ENCODE measurements at places on chromosomes 12 and 14.

DNA sequence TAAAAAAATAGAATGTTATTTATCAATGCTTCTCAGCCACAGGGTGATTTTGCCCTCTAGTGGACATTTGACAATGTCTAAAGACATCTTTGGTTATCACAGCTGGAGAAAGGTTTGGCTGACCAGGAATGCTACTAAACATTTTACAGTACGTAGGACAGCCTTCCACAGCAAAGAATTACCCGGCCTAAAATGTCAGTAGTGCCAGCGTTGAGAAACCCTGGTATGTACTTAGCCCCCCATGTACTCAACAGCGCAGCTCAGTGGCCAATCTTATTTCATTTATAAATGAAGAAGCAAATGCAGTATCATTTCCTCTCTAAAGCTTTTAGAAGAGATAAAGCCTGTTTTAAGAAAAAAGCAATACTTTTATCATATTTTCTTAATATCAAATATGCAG, 5.8 kb downstream of the MARK3 start:
- DNase-seq = no peak
- no peaks in the 10 kb centered on the region for H3K27me3 ChIP-seq
- H3K4me1 ChIP-seq = peaks cover 70% of the 10 kb centered on the region

GRCh38 chr12:120376416-120376815, 7.5 kb upstream of the MSI1 start:
- H3K36me3 ChIP-seq = no peaks in the 10 kb centered on the region
- peaks cover 39% of the 10 kb centered on the region for H3K27me3 ChIP-seq
- H3K4me3 ChIP-seq = no peak overlapping the region
- no peak overlapping the region for H3K27ac ChIP-seq

DNA sequence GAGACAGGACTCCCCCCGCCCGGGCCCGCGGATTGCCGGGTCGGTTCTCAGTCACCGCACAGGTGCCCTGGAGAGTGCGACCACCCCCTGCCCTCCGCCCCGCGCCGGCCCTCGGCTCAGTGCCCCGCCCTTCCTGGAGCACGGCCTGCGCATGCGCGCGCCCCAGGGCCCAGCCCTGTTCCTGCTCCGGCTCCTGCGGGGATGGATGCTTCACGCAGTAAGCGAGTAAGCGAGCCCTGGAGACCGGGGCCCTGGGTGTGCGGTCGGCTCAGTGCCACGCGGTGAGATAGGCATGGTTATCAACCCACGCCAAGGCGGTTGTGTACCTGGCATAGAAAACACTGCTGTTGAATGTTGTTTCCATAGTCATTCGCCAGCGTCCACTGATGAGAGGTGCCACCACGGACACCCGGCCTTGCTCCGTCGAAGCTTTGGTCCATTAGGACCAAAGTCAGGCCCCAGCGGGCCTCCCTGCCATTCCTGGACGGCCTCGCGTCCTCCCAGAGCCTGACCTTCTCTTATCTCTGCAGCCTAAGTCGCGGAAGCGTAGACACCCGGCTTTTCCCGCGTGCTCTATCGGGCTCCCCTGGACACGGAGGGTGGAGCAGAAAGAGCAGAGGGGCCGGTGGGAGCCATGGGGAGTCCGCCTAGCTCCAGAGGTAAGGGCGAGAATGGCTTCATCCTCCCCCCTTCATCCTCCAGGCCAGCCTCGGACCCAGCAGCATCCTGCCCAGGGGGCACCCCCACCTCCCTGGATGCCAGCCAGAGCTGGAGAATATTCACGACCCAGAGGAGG, 90.6 kb downstream of the PAPOLA start:
- H3K27ac ChIP-seq = no peak overlapping the region
- H3K36me3 ChIP-seq = no peaks in the 10 kb centered on the region
- peaks cover 28% of the 10 kb centered on the region for H3K27me3 ChIP-seq
- H3K4me1 ChIP-seq = no peaks in the 10 kb centered on the region

- no peaks in the 10 kb centered on the region for H3K36me3 ChIP-seq
- H3K27me3 ChIP-seq = peaks cover 12% of the 10 kb centered on the region
- no peak overlapping the region for H3K4me3 ChIP-seq
- no peaks in the 10 kb centered on the region for H3K4me1 ChIP-seq
Measured at GRCh38 chr14:100591453-100592371, 4.5 kb upstream of the BEGAIN start.

GRCh38 chr14:23104591-23105347, at the start of gene CIROP:
CIROP (minus strand) TSS chr14:23104989; CDS start chr14:23104920, 69 bp downstream.
- no peaks in the 10 kb centered on the region for H3K27me3 ChIP-seq
- no peak within 1 kb of the TSS for H3K4me3 ChIP-seq
- no peak for DNase-seq
- no peaks in the 10 kb centered on the region for H3K36me3 ChIP-seq
- no peak within 1 kb of the TSS for H3K27ac ChIP-seq

DNA sequence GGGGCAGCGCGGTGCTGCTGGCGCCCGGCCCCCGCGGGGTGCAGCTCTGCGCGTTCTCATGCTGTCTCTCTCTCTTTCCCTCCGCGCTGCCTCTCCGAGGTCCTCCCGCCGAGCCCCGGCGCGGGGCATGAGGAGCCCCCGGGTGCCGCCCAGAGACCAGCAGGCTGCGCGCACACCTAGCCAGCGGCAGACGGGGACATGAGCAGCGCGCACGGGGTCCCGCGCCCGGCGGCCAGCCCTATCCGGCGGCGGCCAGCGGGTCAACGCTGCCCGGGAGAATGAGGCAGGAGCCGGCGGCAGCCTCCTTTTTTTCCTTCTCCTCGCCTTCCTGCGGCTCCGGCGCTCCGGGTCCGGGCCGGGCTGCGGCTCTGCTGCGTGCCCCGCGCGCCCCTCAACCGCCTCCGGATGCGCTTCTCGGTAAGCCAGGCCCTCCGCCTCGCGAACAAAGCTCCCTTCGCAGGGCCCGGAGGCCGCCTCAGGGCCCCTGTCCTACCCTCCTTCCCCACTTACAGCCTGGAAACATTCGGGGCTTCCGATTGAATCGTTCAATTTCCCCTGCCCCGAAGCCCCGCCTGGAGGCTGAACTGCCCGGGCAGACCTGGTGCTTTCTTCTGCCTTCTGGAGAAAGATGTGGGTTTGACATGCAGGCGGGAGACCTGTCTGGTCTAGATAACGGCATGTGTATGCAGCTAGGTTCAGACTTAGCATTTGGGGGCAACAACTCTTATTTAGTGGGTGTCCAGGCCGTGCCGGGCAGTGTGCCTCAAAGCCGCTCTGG, at the start of gene TUNAR:
TUNAR (plus strand) TSS at position 72 of the 778 bp plus-strand sequence.
- H3K36me3 ChIP-seq = no peaks in the 10 kb centered on the region
- H3K27me3 ChIP-seq = peaks cover 29% of the 10 kb centered on the region
- H3K27ac ChIP-seq = no peak within 1 kb of the TSS
- no peak within 1 kb of the TSS for H3K4me3 ChIP-seq
- DNase-seq = no peak
- no peaks in the 10 kb centered on the region for H3K4me1 ChIP-seq

GRCh38 chr12:91617818-91618217, 435.2 kb upstream of the DCN start:
- H3K27ac ChIP-seq = no peak overlapping the region
- H3K36me3 ChIP-seq = no peaks in the 10 kb centered on the region
- H3K4me1 ChIP-seq = no peaks in the 10 kb centered on the region
- H3K4me3 ChIP-seq = no peak overlapping the region
- H3K27me3 ChIP-seq = no peaks in the 10 kb centered on the region

DNA sequence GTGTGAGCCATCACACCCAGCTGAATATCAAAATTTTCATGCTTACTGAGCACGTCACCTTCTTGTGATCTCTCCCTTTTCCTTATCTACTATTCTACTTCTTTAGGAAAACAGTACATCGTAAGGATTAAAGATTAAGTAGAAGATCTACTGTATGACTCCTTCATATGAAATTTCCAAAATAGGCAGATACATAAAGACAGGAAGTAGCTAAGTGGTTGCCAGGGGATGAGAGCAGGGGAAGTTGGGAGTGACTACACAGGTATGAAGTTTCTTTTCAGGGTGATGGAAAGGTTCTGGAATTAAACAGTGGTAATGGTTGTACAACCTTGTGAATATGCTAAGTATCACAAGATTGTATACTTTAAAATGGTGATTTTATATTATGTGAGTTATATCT, 36.5 kb upstream of the CERS5 start:
- H3K4me3 ChIP-seq = no peak overlapping the region
- peaks cover 7% of the 10 kb centered on the region for H3K4me1 ChIP-seq
- DNase-seq = no peak
- no peaks in the 10 kb centered on the region for H3K27me3 ChIP-seq

DNA sequence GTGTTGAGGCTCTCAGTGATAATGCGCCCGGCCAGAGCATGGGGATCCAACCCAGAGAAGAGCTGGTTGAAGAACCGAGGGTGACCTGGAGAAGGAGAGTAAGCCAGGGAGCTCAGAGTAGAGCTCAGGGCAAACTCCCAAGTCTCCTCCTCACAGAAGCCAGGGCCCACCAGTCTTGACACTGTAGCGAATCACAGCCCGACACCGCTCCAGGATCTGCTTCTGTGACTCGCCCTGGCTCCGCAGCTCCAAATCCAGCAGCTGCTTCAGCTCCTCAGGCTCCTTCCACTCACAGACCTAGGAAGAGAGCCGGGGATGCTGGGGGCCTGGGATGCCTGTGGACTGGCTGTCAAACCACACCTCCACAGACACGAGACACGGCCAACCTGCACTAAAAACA, 8.2 kb upstream of the ZNF740 start:
- H3K4me1 ChIP-seq = no peaks in the 10 kb centered on the region
- no peak for DNase-seq
- H3K27me3 ChIP-seq = no peaks in the 10 kb centered on the region
- H3K36me3 ChIP-seq = no peaks in the 10 kb centered on the region

GRCh38 chr14:97276573-97276972, 479.4 kb downstream of the VRK1 start:
- no peak for DNase-seq
- H3K27ac ChIP-seq = no peak overlapping the region
- no peaks in the 10 kb centered on the region for H3K36me3 ChIP-seq
- no peaks in the 10 kb centered on the region for H3K27me3 ChIP-seq
- no peaks in the 10 kb centered on the region for H3K4me1 ChIP-seq

DNA sequence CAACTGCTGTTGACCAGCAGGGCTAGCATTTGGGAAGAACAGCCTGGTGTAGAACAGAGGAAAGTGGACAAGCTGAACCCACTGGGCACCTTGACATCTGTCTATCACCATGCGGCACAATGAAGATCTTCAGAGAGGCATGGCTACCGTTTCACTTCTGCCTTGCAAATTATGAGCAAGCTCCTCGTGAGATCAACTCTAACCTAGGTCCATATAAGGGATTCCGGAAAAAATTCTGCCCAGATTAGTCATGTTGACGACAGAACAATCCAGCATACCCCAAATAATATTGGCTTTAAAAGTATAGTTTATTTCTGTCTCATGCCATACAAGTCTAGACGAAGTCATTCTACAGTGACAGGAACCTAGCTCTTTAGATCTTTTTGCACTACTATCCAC, 91.6 kb upstream of the ATF7IP start:
- no peaks in the 10 kb centered on the region for H3K4me1 ChIP-seq
- no peak for DNase-seq
- no peaks in the 10 kb centered on the region for H3K36me3 ChIP-seq
- H3K27me3 ChIP-seq = no peaks in the 10 kb centered on the region
- peak overlapping the region; percentile 34 for H3K27ac ChIP-seq

DNA sequence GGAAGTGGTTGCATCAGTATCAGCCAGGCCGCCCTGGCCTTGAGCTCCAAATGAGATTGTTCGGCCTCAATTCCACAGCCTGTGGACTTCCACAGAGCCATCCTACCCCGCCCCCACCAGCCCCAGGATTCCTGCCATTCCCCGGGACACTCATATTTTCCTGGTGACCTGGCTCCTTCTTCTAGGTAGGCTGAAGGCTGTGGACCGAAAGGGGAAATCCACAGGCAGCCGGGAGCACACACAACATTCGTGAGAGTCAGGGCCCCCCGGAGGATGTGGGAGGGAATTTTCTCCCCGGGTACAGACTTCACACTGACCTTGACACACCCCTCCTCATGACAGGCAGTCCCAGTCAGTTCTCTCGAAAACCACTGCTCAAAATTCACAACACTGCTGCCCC, 39.9 kb downstream of the RIN3 start:
- H3K36me3 ChIP-seq = no peaks in the 10 kb centered on the region
- H3K4me3 ChIP-seq = no peak overlapping the region
- no peak for DNase-seq
- peaks cover 8% of the 10 kb centered on the region for H3K4me1 ChIP-seq
- H3K27me3 ChIP-seq = no peaks in the 10 kb centered on the region
- H3K27ac ChIP-seq = no peak overlapping the region

DNA sequence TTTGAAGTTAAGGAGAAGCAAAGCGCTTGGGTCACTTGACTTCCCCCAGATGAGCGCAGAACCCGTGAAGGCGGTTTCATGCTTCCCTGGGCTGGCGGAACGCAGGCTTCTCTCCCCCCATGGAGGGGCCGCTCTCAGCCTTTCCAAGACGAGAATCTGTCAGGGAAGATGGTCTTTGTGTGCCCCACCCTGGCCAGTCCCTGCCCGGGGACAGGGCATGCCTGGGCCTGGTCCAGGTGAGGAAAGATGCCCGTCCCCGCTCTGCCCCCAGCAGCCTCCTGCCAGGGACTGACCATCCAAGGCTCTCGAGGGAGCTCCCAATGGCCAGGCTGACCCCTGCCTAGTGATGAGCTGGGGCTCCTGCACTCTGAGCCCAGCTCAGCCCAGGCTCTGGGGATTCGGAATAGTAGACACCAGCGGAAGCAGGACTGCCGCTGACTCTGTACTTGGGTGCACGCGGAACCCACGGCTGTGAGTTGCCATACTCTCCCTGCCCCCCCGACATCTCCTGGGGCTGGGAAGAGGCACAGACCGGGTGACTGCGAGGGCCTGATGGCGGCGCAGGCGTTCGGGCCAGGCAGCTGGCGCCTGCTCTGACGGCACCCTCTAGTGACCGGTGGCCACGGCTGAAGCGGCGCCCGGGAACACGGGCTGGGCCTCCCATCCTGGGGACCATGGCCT, 142.2 kb upstream of the FKBP4 start:
- H3K27ac ChIP-seq = no peak overlapping the region
- peaks cover 4% of the 10 kb centered on the region for H3K27me3 ChIP-seq
- DNase-seq = no peak
- H3K4me1 ChIP-seq = no peaks in the 10 kb centered on the region
- H3K36me3 ChIP-seq = no peaks in the 10 kb centered on the region
- H3K4me3 ChIP-seq = no peak overlapping the region

DNA sequence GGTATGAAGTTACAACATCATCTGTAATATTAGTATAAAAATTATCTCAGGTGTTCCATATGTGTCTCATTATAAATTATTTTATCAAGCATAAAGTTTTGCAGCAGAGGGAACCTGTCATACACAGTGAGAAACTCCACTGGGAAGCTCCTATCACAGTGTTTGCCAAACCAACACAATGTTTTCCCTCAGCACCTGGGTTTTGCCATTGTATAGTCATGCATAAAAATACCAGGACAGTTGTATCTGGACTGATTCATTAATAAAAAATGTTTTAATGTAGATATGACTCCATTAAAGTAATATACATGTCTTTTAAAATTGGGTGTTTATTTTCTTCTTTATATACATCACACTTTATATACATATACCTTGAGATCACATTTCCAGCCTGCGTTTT, 56.6 kb downstream of the METTL25 start:
- DNase-seq = no peak
- no peak overlapping the region for H3K27ac ChIP-seq
- H3K36me3 ChIP-seq = no peaks in the 10 kb centered on the region
- H3K4me3 ChIP-seq = no peak overlapping the region

DNA sequence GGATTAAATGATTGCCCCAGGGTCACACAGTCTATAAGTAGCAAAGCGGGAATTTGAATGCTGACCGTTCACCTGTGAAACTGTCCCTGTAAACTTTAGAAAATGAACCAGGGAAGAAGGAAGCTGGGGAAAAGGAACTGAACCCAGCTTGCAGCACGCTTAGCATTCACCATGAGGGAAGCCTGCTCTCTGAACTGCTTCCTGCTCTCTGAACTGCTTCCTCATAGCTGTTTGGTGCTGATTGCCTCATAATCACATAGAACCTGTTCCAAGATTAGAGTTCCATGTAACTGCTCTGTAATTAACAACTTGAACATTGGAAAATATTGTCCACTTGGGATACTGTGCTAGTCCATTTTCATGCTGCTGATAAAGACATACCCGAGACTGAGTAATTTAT, 1504.8 kb upstream of the TMEM132C start:
- H3K27ac ChIP-seq = no peak overlapping the region
- no peaks in the 10 kb centered on the region for H3K4me1 ChIP-seq
- no peaks in the 10 kb centered on the region for H3K36me3 ChIP-seq
